Stimulated activated CD4-positive, alpha-beta T cell treated with anti-CD3 and anti-CD28 coated beads, TNF-alpha, amount 100 ng/mL, for 4 hours (primary cell): ENCODE measurements at places on chromosomes 7 and 10.

DNA sequence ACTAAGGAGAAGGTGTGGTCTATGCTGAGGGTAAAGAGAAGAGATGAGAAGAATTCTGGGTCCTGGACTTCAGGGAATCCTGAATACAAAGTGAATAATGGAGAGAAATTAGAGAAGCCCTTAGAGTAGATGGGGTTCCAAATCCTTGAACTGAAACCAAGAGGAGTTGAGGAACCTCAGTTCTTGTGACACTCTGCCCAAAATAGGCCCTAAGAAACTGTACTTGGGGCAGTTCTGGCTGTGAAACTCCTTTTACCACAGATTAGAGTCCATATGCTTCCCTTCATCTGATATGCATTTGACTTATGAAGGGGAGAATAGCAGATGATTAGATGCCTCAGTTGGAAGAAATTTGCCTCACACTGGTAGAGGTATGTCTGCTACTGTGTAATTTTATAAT, 19.0 kb downstream of the TES start:
- no peak for DNase-seq

GRCh38 chr7:157347217-157347904, 10.6 kb downstream of the DNAJB6 start:
- DNase-seq, result no peak

DNA sequence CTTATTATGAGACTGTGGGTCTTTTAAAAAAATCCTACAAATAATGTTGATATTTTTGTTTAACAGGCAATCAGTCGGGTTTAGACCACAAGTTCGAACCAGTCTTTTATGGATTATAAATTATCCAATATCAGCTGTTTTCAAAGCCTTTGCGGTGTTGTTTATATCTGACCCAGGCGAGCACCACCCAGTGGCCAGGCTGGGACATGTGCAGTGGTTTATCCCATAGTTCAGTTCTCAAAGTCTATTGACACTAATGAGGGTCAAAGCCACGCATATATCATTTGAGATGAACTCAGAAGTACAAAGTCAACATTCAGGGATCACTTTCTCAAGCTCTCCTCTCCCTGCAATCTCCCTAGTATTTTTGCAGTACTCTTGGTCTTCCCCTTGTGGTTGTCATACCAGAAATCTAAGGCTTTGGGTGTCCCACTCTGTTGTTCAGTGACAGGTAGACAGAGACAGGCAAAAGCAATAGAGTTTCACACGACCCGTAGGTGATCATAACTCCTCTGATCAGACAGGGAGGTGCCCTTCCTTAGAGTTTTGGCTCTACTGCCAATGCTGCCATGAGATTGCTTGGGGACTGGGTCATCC, 117.4 kb upstream of the POM121L12 start:
- DNase-seq, result no peak

DNA sequence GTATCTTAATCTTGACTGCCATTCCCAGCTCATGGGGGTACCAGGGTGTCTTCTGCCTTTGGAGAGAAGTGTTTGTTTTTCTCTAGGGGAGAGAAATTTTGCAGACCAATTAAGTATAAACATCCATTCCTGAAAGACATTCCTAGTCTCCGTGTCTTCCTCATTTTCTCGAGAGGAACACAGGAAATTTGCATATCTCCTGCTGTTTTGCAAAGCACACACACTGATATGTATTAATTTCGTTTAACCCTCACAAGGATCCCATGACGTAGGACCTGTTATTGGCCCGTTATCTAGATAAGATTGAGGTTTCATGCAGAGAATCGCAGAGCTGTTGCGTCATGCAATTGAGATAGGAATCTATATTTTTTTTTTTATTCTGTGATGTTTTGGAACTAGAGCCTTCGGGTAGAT, 944 bp downstream of the RHBDD2 start:
- no peak for DNase-seq

- DNase-seq, result no peak
These were observed 140.5 kb downstream of the ARL4A start for GRCh38 chr7:12827920-12828319.

DNA sequence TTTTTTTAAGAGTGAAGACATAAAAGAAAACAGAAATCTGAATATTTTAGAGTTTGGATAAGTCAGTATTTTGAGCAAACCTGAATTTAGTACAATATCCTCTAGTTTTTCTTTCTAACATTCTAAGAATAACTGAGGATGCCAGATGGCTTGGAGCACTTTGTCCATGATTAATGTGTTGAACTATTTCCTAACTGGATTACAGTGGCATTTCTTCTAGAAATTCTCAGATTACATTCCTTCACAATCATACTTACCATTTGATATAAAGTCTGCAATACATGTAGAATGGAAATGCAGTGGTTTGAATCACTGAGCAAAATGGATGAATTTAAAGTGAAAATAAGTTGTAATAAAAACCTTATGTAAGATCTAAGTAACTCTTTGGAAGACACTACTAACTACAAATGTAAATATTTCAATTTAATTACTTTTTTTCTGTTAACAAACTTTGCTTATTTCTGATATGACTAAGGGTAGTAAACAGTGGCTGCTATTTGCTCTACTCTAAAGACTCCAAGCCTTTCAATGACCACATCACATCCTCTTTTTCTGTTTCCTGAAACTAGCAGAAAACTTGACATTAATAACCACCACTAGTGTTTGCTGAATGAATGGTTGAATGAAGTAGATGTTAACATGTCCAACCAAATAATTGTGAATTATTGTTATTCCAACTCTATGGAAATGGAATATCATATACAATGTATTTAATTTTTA, 102.8 kb downstream of the PRKG1 start:
- no peak for DNase-seq

DNA sequence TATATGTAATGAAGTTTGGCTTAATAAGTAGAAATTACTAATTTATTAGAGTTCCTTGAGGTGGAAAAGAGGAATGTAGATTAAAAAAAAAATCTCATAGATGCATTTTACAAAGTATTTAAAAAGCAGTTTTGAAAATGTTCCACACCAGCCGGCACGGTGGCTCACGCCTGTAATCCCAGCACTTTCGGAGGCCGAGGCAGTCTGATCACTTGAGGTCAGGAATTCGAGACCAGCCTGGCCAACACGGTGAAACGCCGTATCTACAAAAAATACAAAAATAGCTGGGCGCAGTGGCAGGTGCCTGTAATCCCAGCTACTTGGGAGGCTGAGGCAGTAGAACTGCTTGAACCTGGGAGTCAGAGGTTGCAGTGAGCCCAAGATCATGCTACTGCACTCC, 3.2 kb upstream of the CHRM2 start:
- DNase-seq, result no peak

GRCh38 chr7:335358-336148, 45.6 kb downstream of the FOXL3 start:
- no peak for DNase-seq

GRCh38 chr7:90552521-90552920, 43.6 kb upstream of the CDK14 start:
- DNase-seq, result no peak

DNA sequence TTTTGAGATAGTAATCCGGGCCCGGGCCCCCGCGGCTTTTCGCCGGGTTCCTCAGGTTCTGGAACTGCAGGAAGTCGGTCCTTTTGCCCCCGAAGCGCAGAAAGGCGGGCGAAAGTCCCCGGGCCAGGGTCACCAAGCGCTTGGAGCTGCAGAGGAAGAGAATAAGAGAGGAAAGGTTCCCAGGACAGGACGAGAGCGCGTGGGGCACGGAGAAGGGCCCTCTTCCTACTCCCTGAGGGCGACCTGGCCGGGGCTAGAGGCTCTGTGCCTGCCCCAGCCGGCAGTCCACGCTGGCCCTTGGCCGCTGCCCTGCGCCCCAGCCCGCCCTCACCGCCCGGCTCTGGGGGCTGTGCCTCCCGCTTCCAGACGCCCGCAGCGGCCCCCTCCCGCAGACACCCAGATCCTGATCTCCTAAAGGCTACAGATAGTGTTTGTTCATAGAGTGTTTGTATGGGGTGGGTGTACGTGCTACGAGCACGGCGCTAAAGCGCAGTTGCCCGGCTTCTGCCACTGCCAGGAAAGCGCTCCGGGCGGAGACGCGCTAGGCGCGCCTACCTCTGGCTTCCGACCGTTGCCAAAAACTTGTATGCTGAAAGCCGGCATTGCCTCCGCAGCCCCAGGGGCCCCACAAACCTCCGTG, 3.2 kb downstream of the HPSE2 start:
- no peak for DNase-seq

DNA sequence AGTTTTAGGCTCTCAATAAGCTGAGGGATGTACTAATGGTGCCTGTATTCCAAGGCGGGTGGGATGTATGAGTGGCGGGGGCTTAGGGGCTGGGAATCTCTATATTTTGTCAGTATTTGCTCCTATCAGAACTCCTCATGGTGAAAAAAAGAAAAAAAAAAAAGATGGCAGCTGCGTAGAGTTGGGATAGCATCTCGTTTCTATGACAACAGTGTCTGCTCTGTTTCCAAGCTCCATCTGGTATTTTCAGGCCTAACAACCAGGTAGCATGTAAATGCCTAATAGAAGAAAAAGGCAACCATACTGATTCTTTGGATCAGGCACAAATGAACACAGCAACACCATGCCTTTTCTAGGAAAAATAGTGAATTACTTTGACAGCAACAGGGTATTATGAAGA, 11.7 kb upstream of the CCDC172 start:
- DNase-seq, result no peak

DNA sequence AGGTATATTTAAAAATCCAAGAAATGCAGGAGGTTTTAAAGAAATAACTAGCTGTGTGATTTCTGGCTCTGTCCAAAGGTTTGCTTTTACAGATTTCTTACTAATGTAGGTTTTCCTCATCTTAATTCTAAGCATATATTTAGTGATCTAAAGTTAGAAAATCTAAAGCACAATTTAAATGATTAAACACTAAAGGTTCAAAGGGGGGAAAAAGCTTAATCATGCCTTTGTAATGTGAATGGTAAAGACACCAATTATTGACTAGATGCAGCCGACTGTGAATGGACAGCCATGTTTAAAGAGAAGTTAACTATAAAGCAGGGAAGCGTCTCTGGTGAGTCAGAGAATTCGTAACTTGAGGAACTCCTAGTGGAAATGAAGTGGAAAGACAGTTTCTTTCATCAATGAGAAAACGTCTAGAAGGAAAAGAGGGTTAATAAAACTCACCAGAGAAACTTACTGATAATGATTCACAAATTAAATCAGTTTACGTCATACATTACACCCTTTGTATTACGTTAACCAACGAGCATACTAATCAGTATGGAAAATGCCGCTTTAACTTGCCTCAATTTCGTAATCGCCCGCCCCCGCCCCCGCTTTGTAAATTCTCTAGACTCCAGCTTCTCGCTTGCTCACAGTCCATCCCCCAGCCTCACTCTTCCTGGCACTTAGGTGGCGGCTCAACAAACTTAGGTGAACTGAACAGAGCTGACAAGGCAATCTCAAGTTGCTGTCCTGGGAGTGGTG, 1.1 kb upstream of the HBP1 start:
- no peak for DNase-seq

DNA sequence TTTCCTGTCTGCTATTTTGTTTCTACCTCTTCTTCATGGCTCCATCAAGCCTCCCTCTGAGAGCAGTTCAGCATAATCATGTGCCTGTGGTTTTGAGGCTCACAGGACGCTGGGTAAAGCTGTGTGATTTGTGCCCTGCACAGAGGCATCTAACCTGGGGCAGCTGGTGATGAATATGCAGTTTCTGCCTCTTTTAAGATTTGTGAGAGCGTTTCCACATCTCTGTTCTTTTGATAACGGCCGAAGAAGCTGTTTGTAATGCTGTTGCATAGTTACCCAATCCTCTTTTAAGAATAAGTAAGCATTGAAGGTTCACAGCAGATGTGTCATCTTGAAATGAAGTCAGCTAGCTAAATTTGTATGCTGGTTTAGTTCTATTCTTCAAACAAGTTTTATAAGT, 45.2 kb downstream of the PNLIPRP3 start:
- DNase-seq, result no peak

DNA sequence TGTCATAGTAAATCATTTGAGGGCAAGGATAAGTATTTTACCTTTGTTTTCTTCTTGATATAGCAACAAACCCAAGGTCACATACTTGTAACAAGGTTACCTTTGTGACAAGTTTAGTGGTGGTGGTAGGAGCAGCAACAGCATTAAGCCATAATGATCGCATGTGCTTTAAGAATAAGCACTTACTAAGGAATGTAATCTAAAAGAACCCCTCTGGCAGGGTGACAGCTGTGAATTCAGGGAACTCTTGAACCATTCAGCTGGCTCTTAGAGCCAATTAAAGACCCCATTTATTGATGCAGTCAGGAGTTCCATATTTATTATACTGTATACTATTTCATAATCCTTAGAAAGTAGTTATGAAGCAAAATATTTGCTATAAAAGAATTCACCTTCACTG, 370.8 kb downstream of the EXOC4 start:
- no peak for DNase-seq

DNA sequence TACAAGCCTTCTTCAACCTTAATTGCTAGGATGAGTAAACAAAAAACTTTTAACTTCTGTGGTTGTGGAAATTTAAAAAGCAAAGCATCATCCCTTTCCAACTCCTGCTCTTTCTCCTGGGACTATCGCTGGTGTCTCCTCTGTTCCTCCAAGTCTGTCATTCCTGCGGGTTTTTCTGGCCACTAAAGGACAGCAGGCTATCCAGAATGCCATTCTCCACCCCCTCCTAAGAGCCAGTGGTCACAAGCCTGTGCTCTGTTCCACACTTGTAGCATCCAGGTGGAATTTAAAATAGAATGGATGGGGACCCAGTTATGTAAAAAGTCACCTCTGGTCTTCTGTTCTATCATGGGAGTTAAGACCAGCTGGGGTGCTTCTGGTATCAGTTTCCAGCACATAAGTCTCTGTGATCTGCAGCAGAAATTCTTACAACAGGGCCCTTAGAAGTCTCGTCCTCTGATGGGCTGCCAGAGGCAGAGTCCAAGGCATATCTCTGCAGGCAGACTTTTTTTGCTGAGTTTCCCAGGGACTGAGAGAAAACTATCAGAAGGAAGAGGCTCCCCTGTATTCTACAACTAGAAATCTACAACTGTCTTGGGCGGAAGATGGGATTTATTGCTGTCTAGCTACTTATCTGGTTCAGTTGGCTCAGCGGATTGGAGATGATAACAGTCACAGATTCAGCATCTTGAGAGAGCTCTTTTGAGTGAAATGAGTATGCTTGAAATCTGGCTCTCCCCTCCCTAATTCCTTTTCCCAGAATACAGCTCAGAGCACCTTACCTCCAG, 5.1 kb upstream of the WNT16 start:
- no peak for DNase-seq

DNA sequence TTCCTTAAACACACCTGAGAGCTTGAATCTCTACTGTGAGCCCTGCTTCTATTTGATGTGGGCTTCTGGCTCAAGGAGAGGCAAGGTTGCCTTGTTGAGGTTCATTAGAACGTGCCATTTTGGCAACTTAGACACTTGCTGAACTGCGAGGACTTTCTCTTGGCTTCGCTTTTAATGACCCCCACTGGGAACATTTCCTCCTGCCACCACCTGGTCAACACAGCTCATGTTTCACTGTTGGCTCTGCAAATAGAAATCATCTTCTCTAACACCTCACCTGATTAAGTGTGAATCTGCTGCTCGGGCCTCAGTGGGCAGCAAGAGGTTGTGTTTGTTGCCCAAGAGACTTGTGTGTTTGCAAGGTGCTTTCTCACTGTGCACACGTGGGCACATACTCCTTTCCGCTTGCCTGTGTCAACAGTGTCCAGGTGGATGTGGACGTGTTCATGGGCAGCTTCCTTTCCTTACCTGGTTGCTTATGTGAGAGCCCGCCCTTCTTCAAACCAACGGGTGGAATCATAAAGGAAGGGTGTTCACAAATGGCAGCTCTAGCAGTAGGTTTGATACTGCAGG, 147.0 kb downstream of the NRP1 start:
- no peak for DNase-seq

GRCh38 chr10:131635564-131636015, 265.2 kb upstream of the PPP2R2D start:
- DNase-seq, result no peak
